ENCODE measurements at places on chromosomes 16 and 17.

DNA sequence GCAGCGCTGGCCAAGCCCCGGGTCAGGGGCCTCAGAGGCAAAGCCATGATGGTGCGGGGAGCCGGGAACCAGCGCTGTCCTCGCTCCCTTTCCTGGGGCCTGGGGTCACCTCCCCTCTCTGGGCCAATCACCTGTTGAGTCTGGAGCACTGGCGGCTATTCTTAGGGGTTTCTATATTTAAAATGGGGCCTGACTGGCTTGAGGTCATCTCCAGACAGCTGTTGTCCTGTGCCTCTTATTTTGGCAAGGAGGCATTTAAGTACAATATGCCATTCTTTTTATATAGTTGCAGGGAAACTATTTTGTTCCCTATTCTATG is at the start of gene COX6A2:
Gene COX6A2, minus strand, starts transcription at position 82 of the 319 bp plus-strand sequence. Its CDS starts 35 bp downstream, at position 47.
- DNase-seq, result peak; percentile 47

GRCh38 chr17:75610103-75610984 is 22.7 kb downstream of the MYO15B start:
- DNase-seq, result no peak

GRCh38 chr16:1152651-1153259 is at the start of gene CACNA1H:
CACNA1H (plus strand) TSS chr16:1153106; CDS start chr16:1153738, 632 bp downstream.
- peak; percentile 75 for DNase-seq

- peak; percentile 61 for DNase-seq
These were observed 723 bp downstream of the TRIM37 start for GRCh38 chr17:59105852-59106462.

GRCh38 chr16:80454802-80455201 is 86.0 kb upstream of the DYNLRB2 start:
- no peak for DNase-seq

DNA sequence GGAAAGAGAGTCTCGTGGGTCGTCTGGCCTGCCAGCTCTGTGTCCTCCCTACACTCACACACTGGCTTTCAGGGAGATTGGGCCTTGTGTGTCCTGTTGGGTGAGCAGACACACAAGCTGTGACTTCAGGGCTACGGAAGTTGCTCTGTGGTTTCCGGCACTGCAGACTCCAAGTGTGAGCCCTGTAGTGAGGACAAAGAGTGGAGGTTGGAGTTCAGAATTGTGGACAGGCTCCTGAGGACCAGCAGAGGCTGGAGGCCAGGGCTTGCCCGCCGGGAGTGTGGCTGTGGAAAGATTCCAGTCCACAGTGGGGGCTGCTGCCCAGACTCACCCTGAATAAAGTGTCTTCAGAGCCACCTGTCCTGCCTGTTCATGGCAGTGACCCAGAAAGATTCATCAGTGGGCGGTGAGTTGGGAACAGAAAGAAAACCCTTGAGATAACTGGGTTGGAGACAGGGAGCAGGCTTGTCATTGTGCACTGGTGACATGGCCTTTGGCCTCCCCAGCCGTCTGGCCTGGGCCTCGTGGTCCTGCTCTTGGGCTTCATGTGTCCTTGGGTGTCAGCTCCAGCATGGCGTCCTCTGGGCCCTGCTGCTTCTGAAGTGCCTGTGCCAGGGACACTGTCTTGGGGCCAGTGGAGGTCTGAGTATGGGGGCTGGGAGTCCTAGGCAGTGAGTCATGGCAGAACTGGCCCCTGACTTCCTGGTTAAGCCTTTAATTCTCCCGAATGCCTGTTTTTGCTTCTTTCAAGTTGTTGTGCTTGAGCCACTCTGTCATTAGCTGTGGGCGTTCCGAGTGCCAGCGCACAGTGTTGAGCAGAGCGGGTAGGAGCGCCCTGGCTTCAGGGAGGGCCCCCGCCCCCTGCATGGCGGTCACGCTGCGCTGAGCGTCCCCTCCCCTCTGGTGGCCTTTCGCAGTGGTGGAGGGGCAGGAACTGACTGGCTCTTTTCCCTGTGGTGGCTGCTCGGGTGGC is 19.9 kb upstream of the ZNF750 start:
- DNase-seq, result no peak

DNA sequence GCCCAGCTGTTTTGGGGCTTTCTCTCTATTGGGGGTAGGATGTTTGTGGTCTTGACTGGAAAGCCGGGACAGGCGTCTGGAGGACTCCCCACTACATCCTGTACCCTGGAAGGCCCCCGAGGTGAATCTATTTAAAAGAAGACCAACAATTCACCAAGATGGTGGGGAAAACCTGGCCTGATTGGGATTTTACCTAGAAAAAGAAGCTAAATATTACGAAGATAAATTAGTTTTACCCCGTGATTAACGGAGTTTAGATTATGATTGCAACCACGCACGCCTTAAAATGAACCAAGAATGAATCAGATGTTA is 779 bp upstream of the CCDC102A start:
- DNase-seq, result no peak

GRCh38 chr16:64094992-64095634 is 1026.8 kb downstream of the CDH11 start:
- DNase-seq, result no peak

GRCh38 chr16:31108035-31108793 is at the start of gene BCKDK:
BCKDK (plus strand) TSS chr16:31108386; CDS start chr16:31109224, 838 bp downstream.
- DNase-seq, result peak; percentile 85

DNA sequence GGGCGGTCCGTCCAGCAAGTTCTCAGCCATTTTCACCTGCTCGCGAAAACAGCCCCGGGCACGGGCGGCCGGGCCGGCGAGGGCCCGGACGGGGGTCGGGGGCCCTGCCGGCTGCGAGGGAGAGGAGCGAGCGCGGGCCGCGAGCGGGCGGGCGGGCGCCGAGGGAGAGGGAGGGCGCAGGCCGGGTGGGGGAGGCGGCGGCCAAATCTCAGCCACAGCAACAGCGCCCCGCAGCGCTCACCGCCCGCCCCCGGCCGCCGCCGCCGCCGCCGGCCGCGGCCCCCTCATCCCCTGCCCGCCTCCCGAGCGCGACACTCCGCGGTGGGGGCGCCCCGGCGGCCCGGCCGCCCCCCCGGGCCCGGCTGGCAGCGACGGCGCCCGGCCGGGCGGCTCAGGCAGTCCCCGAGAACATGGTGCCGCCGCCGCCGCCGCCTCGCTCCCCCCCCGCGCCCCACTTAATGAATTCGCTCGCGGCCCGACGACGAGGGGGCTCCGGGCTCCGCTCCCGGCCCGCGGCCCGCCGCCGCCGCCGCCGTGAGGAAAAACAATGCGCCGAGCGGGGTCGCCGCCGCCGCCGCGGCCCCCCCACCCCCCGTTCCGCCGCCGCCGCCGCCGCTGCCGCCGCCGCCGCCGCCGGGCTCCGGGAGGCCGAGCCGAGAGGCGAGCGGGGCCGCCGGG is 487 bp downstream of the CREBBP start:
- DNase-seq, result peak; percentile 68
